Stimulated activated naive CD4-positive, alpha-beta T cell treated with Interleukin-2 at 50 U/mL for 16 hours (primary cell): ENCODE measurements at places on chromosomes 6 and 20.
A peak's percentile ranks its signal among the peaks of the same experiment; 100 is the strongest.

DNA sequence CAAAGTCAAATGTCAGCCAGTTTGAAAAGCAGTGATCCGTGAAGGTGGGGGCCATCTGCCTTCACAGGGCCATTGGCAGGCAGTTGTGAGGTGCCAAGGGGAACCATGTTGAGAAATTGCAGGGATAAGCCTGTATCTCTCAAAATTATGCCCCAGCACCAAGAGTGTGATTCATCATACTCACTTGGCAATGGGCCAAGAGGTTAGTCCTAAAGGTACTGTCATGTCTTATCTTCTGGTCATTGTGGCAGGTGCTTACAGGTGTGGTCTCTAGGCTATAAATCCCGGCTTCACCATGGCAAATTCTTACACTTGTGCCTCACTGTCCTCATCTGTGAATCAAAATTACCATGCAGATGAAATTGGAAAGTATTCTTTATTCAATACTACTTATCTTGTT lies 150.7 kb upstream of the LAMP5 start:
- DNase-seq = no peak

GRCh38 chr6:44712353-44713111 lies 325.0 kb downstream of the CDC5L start:
- DNase-seq = no peak

DNA sequence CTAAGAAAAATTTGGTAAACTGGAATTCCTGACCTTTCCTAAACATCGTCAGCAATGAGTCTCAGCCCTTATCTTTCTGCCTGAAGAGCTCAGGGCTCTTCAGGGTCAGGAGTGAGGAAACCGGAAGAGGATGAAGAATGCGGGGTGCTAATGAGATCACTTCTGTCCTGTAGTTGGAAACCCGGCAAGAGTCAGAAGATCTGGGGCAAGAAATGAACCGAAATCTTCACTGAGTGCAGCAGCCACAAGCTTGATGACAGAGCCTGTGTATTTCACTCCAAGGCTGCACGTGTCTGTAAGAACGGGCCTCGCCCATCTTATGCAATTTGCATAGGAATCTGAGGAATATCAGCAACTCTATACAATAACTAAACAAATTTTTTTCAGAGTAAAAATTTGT lies 60.4 kb upstream of the QKI start:
- no peak for DNase-seq

GRCh38 chr6:143598466-143599080 lies 79.2 kb upstream of the PHACTR2 start:
- DNase-seq = no peak

- no peak for DNase-seq
Measured at GRCh38 chr20:1722513-1723050, 65.0 kb upstream of the SIRPG start.

DNA sequence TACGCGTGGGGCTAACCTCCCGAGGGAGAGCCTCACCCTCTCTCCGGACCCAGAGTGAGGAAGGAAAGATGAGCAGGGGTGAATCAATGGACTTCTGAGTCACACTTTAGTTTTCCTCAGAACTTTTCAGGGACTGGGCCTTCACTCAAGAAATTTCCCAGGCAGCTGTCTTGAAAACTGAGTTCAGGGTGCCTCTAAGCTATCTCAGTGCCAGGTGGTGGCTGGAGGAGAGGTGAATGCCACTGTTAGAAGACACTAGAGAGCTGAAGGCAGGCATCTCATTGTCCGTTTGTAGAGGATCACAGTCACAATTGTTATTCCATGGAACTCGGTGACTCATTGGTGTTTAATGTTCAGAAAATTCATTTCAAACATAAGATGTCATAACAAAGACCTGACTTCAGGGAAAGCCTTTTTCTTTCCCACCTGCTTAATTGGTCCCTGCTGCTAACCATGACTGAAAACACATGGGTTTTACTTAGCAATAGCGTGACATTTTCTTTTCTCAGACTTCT lies 5.3 kb upstream of the SERPINB6 start:
- no peak for DNase-seq

DNA sequence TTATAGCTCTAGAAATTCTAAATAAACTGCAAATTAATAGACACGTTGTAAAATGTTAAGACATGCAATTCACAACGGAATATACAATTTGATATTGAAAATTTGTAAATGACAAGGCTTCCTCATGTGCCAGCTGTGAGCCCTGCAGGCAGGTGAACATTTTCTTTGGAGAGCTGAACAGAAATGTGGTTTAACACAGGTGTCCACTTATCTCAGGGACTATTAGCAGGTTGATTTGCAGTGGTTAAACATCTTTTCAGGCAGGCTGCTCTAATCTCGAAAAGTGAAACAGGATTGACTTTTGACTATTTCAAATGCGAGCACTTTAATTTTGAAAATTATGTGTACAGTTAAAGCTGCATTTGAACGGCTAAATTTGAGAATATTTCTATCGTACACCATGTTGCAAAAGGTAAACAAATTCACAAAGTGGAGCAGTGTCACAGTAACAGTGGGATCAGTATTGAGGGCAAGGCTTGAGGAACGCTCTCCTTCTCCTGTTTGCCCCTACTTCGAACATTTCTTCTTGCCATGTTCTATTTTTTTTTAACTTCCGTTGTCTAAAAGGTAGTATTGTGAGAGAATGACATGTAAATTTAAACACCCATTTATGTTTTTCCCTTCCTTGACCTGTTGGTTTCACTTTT lies 210.8 kb downstream of the CDKAL1 start:
- no peak for DNase-seq

- no peak for DNase-seq
Measured at GRCh38 chr20:20407891-20408805, 40.2 kb downstream of the INSM1 start.

DNA sequence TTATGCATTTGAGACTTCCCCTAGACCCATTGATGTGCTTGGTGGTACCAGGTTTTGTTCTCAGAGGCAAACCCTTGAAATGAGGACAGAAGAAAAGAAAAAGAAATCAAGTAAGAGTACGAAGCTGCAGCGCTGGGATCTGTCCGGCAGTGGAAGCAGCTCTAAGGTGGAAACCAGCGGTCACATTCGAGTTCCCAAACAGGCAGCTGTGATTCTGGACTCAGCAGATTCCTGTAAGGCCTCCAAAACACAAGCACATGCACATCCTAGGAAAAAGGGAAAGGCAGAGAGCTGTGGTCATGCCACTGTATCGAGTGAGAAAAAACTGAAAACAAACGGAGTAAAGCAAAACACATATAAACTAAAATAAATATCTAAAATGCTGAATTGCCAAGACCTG lies 4.5 kb downstream of the FAM217B start:
- DNase-seq = no peak

DNA sequence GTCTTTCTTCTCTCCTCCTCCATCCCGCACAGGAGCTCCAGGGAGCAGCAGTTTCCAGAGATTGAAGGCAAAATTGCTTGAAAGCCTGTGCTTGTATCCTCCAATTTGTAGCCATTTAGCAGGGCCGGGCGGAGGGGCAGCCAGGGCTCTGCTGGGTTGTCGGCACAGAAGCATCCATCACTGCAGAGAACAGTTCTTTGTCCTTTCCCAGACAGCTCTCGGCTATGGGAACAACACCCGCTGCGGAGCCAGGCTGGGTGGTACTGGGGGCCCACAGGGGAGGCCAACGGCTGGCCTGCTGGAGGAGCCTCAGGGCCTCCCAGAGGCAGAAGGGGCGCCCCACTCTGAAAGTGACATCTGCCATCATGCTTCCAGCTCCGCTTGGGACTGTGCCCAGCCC lies 7.8 kb downstream of the HRH3 start:
- no peak for DNase-seq

DNA sequence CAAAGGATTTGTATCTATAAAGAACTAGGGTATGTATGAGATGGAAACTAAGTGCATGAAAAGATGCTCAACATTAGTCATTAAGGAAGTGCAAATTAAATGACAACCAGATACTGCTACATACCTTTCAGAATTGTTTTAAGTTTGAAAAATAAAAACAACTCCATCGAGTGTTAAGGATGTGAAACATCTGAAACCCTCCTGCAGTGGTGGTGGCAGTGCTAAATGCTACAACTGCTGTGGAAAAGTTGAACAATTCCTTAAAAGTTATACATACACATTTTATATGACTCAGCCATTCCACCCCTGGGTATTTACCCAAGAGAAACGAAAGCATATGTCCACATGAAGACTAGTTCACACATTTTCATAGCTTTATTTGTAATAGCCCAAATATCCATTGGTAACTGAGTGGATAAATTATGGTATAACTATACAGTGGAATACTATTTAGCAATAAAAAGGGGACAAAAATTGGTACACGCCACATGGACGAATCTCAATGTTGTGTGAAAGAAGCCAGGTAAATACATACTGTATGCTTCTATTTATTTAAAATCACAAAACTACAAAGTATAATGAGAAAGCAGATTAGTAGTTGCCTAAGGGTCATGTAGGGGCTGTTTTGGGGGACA lies 10.6 kb downstream of the ARMH2 start:
- DNase-seq = peak; percentile 1

DNA sequence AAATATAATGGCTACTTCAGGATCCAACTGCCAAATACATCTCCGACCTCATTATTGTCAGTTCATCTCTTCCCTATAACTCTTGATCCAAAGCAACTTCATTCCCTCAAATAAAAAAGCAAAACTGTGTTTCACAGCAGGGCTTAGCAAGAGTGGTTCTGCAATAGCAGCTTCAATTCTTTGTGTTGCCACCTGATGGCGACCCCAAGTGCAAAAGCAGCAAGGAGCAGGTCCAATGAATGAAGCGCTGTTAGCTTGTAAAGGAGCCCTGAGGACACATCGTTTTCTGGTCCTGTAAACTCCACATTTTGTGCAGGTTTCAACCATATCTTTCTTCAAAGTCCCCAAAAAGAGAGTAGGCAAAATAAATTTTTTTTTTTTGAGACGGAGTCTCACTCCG lies 19.6 kb downstream of the RTN4IP1 start:
- DNase-seq = no peak

DNA sequence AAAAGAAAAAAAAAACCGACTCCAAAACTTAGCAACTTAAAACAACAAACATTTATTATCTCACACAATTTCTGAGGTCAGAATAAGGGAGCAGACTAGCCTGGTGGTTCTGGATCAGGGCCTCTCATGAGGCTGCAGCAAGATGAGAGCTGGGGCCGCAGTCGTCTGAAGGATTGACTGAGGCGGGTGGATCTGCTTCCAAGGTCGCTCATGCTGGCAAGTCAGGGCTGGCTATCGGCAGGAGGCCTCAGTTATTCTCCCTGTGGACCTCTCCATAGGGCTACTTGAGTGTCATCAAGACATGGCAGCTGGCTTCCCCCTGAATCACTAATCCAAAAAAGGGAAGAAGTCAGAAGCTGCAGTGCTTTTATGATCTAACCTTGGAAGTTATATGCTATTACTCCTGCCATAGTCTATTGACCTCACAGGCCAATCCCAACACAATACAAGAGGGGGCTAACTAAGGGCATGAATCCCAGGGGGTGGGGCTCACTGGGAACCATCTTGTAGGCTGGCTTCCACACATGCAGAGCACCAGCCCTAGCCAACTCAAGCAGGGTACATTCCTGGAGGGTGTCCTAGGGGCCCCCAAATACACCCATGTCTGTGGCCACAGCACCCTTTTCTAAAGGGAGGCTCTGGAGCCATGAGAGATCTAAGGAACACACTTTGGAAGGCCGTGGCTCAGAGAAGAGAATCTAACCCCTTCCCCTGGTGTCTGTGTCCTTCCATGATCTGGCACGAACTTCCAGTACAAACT lies 11.3 kb downstream of the EBF4 start:
- DNase-seq = no peak

- no peak for DNase-seq
Measured at GRCh38 chr6:54028170-54028569, 83.1 kb upstream of the MLIP start.

GRCh38 chr20:62800314-62801259 lies 4.0 kb upstream of the OGFR start:
- DNase-seq = no peak

- DNase-seq = no peak
Measured at GRCh38 chr20:63534831-63535651, 2.1 kb downstream of the PTK6 start.

DNA sequence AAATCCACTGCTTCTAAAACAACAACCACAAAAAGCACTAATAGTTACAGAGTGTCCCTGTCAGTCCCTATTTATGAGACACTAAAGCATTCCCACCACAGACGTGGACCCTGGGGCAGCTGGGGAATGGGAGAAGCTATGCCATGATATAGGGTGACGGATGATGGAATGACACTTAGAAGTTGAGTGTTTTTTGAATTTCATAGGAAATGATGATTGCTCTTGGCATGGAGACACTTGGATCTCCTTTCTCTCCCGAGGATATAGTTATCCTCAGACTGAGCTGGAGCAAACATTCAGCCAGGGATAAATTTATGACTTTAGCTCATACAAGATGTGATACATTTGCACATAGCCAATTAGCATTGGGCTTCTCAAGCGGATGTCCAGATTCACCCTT lies 151.2 kb downstream of the EDN3 start:
- DNase-seq = no peak

DNA sequence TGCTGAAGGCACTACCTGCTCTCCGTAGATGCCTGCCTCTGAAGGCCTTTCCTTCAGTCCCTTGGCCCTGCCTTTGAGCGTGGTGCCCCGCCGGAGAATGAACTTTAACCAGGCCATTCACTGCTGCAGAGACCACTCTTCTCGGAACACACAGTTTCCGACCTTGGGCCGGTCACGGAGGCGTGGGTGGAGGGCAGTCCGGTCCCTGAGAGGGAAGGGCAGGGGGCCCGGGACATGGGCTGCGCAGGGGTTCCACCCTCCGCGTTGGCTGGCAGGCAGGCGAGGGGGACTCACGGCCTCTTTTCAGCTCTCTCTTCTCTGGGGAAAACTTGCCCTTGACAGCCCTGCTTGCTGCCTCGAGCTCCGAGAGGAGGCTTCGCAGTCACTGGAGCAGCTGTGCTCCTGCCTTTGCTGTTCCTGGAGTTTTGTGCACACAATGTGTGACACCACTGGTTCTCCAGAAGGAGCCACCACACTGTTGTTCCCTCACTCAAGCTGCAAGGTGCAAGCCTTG lies 187.8 kb downstream of the SMOC2 start:
- DNase-seq = no peak

GRCh38 chr6:124755321-124755720 lies 206.9 kb upstream of the RNF217 start:
- DNase-seq = no peak

DNA sequence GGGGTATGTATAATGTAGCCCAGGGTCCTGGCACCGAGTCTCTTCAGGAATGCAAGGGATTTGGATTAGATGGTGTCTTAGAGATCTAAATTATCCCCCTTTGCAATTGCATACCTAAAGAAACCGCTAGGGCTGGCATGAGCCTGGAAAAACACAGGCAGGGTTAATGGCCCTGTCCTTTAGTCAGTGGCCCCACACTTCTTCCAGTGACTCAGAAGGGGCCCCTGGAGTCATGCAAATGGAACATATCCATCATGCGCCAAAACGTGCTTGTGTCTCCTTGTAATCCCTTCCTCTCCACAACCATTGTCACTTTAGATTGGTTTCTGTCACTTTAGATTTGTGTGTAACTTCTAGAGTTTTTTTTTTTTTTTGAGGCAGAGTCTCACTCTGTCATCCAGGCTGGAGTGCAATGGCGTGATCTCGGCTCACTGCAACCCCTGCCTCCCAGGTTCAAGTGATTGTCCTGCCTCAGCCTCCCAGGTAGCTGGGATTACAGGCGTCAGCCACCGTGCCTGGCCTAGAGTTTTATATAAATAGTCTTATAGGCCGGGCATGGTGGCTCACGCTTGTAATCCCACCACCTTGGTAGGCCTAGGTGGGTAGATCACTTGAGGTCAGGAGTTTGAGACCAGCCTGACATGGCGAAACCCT lies 8.7 kb upstream of the MYBL2 start:
- peak; percentile 46 for DNase-seq
